DMS153 (cell line): ENCODE measurements at places on chromosomes 4 and X.

DNA sequence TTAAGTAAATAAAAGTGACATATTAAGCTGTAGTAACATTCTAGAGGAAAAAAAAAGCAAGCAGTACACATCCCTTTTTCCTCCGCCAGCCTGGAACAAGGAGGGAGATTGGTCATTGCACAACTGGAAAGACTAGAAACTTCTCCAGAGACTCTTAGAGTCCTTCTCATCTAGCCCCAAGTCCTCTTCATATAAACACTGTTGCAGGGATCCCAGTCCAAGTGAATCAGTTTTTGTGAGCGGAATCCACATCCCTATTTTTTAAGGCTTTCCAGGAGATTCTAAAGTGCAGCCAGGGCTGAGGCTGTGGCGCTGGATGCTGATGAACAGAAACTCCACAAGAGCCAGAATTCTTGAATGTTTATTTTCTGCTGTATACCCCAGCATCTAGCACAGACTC lies 23.8 kb downstream of the REELD1 start:
- no peak for DNase-seq

GRCh38 chrX:26845056-26845455 lies 618.1 kb downstream of the PPP4R3C start:
- DNase-seq = no peak

DNA sequence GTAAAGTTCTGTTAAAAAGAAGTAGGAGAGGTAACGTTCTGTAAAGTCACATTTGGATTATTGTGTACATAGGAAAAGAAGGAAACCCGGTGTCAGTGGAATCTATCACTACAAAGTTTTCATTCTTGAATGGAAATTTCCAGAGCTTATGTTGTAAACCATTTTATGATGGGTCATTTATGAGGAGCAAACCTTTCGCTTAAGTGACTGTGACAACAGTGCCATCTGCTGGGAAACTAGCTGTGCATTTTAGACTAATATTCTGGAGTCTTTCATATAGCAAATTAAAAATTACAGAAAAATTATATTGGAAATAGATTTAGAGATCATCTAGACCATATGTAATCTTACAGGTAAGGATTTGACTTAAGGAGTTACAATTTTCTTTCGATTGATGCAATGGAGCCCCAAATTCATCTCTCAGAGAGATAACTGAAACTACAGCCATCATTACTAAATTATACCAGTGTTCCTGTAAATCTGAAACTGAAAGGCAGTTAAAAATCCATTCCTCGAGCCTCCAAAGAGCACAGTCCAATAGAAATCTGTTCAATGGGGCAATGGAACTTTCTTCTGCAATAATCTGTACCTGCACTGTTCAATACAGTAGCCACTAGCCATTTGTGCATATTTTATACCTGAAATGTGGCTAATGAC lies 26.9 kb downstream of the ASB9 start:
- peak; percentile 17 for DNase-seq

DNA sequence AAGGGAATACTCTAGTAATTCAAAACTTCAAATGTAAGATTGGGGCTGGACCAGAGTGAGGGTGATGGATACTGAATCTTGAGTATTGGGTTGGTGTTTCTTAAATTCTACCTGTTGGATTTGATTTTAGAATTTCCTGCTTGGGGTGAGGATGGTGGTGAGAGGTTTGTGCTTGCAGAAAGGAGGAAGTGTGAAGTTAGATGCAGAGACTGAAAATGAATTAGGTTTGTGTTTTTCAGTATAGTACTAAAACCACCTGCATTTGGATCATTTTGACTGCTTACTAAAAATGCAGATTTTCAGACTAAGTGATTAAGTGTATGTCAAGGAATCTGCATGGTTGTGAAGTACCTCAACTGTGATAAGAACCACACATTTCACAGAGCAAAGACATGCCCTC lies 131.5 kb upstream of the CENPE start:
- DNase-seq = no peak

- no peak for DNase-seq
These were observed 538 bp downstream of the SCML2 start for GRCh38 chrX:18353931-18354368.

DNA sequence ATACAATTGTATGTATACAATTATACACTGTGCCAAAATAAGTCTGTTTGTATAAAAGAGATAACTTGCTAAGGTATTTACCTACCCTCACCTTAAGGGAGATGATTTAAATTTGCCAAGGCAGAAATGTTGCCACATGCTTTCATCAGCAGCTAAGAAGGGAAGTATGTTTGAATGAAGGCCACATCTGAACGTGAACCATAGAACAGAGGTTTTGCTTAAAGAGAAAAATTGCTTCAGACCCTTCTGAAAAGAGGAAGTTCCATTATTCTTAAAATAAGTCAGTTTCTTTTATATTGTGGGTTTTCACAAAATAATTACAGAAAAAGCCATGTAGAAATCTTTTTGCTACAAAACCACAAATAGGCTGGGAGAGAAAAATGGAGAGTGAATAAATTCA lies 621.5 kb upstream of the HTR2C start:
- DNase-seq = no peak

- DNase-seq = peak; percentile 40
These were observed 219.0 kb upstream of the GIMD1 start for GRCh38 chr4:106587558-106587957.

GRCh38 chrX:1593286-1594271 lies 2.2 kb downstream of the AKAP17A start:
- DNase-seq = no peak
